ENCODE measurements at places on chromosomes 13 and 19. TPM values are rescaled to one million over a fixed set of nuclear protein-coding genes. Genes with fewer than 3 reads are reported as not detected.

DNA sequence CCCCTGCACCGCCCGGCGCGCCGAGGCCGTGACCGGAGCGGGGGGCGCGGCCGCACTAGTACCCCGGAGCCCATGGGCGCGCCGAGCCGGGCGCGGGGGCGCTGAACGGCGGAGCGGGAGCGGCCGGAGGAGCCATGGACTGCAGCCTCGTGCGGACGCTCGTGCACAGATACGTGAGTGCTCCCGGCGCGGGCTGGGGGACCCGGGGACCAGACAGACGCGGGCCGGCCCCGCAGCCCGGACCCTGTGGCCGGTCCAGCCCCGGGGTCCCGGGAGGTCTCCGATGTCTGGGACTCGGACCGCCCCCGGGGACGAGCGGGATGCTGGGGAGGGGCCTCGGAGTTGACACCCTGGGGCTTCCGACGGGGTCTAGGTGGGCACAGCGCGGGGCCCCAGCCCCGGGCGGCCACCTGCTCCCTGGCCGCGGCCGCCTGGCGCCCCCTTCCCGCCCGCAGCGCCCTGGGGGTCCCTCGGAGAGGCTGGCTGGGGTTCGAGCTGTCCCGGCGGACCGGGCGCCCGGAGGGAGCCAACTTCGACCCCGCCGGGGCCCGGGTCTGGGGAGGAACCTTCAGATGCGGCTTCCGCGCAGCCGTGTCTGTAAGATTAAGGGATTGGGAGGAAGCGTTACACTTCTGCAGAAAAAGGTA, 568 bp downstream of the ATP11A start:
- peak; percentile 54 for DNase-seq

- DNase-seq = no peak
Measured at GRCh38 chr13:26052337-26052736, 521 bp upstream of the SHISA2 start.

GRCh38 chr19:3850320-3850972, 18.4 kb downstream of the ZFR2 start:
- no peak for DNase-seq

DNA sequence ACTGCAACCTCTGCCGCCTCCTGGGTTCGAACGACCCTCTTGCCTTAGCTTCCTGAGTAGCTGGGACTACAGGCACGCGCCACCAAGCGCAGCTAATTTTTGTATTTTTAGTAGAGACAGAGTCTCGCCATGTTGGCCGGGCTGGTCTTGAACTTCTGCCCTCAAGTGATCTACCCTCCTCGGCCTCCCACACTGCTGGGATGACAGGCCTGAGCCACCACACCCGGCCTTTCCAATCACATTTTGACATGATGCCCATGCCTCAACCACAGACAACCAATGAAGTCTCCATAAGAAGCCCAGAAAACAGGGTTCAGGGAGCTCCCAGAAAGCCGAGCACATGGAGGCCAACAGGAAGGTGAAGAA, 11.7 kb downstream of the RAB20 start:
- no peak for DNase-seq

Gene IGFL4
- 6.8 TPM for total RNA-seq

Gene ADGRE1
- total RNA-seq = not detected

- peak; percentile 52 for DNase-seq
Measured at GRCh38 chr13:90824032-90824431, 523.5 kb upstream of the MIR17HG start.

GRCh38 chr19:34788074-34788473, 15.1 kb upstream of the ZNF599 start:
- no peak for DNase-seq

Gene IRGC
- total RNA-seq = 0.08 TPM

Gene NAXD
- total RNA-seq = 43.3 TPM

Gene RPS16
- 798 TPM for total RNA-seq

- peak; percentile 23 for DNase-seq
Measured at GRCh38 chr19:5775668-5776309, 8.8 kb downstream of the PRR22 start.

- DNase-seq = no peak
Measured at GRCh38 chr13:110286833-110287819, 19.8 kb downstream of the COL4A1 start.

Gene C19orf33
- total RNA-seq = 1,318 TPM

Gene AMER2
- not detected for total RNA-seq

DNA sequence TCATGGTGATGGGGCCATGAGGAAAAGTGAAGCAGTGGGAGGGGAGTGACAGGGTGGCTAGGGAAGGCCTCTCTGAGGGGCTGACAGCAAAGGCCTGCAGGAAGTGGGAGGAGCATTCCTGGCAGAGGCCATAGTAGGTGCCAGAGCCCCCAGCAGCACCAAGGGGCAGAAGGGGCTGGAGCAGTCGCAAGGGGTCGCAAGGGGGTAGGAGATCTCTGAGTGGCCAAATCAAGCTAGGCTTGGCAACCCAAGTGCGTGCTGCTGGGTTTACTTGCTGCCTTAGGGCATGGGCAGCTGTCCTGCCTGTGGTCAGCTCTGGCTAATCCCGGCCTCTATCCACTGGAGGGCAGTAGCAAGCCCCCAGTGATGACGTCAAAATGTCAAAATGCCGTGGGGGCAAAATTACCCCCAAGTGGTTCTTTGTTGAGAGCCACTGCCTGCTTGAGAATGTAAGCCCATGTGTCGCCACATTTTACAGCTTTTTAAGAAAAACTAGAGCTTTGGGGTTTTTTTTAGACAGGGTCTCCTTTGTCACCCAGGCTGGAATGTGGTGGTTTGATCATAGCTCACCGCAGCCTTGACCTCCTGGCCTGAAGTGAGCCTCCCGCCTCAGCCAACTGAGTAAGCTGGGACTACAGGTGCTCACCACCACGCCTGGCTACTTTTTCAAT, 11.8 kb downstream of the CCDC97 start:
- DNase-seq = peak; percentile 64

DNA sequence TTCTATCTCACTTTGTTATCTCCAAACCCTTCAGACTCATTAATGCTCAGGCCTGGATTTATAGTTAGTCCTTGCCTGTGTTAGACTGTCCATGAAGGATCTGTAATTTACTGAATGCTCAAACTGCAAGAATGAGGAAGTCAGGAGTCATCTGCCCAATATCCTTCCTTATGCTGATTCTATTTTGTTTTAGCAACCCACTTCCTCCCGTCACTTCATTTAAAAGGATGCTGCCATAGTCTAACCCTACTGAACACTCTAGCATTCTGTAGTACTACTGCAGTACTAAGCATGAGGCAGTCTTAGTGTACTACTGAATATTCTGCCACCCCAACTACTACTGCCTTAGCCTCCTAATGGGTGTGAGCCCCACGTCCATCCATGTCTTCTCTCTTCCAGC, 1.5 kb downstream of the FCAR start:
- DNase-seq = no peak

Gene UBA52
- total RNA-seq = 660 TPM

DNA sequence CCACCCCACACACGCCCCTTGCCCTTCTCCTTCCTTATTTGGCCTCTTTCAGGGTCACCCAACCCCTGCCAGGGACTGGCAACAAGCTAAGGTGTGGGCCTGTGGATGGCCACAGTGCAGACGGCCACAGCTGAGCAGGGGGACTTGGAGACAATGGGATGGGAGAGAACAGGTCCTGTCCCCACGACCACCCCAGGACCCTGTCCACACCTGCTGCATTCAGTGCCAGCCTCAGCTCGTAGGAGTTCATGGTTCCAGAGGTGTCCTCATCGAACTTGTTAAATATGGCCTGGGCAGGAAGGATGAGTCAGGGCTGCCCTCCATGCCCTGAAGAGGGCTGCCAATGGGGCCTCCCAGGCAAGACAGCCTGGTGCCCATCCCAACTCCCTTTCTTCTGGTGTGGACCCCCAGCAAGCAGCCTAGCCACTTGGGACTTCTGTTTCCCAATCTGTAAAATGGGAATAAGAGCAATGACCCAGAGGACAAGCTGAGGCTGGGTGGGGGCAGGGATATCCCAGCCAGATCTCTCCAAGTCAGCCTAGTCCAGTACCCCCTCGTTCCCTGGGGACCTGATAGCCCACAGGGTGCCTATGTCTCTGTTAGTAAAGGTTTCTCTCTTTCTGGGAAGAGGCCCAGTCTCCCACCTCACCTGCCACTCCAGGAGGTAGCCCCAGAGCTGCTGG, 10.6 kb downstream of the CAPN12 start:
- DNase-seq = no peak

Gene ZNF813
- total RNA-seq = not detected

- no peak for DNase-seq
Measured at GRCh38 chr13:106369858-106370257, 165.6 kb downstream of the EFNB2 start.

Gene SLITRK5
- not detected for total RNA-seq

- DNase-seq = no peak
Measured at GRCh38 chr13:79727086-79727485, 246.1 kb downstream of the NDFIP2 start.

Gene FXYD1
- not detected for total RNA-seq

Gene HCN2
- total RNA-seq = 0.10 TPM

Gene SLC35E1
- total RNA-seq = 16.8 TPM

Gene GAPDHS
- not detected for total RNA-seq

DNA sequence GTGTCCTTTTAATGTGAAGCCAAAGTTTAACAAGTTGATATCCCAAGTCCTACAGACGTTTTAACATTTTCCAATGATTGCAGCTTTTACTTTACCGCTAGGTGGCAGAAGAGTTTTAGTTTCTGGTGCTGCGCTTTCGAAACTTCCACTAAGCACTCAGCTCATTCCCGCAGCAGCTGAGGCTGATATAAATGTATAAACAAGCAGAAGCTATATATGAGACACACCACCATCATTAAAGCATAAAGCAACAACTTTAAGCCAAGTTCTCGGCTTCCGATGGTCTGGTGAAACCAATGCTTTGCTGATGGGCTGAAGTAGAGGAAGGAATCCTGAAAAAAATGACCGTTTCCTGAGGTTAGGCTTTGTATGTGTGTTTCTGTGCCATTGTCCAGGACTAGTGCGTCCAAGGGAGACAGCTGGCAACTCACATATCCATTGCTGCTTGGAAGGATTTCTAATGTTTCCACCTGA, 753.9 kb downstream of the OLFM4 start:
- DNase-seq = peak; percentile 72

- no peak for DNase-seq
Measured at GRCh38 chr19:49455773-49456172, 2.7 kb downstream of the ALDH16A1 start.

Data from HT-29 (cell line).